ENCODE measurements at places on chromosomes 6 and 20.

DNA sequence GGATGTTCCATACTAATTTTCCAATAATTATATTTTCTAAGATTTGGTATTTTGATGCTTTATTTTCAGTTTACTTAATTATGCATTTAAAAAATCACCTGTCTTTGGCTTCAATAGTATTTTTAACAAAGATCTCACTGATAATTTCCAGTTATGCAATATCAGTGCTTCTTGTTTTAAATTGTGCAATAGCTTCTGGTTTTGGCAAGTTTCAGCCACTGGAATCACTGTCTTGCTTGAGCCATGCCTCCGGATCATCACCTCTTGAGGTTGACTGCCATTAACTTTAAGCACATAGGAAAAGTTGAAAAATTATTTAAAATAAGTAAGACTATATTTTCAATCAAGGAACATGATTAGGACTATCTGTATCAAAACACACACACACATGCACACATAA, 1242.1 kb downstream of the HACE1 start:
- no peak for DNase-seq

DNA sequence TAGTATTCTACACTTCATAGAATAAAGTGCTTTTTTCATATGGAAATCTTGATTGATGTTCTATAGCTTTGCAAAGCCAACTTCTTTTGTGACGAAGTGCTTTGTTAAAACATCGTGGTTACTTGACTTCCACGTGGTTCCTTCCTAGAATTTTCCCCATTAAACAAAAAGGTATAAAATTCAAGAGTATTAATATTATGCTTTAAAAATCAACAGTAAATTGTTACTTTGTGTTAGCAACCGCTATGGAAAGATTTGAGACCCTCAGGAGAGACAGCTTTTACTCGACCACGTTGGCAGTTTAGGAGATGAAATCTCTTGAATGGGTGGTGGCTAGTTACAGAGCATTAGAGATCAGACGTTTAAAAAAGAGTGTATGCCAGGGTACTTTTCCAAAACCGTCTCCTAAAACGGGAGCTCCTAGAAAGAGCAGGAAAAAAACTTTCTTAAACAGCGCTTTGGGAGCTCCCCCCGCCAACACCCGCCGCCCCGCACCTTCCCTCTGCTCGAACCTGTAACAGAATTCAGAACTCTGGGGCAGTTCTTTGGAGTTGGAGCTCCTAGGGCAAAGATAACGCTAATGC, 920 bp downstream of the GJA1 start:
- DNase-seq, result no peak

GRCh38 chr6:43147691-43148477, 23.2 kb upstream of the SRF start:
- DNase-seq, result no peak

GRCh38 chr6:22199771-22200170, 97.1 kb downstream of the PRL start:
- no peak for DNase-seq

DNA sequence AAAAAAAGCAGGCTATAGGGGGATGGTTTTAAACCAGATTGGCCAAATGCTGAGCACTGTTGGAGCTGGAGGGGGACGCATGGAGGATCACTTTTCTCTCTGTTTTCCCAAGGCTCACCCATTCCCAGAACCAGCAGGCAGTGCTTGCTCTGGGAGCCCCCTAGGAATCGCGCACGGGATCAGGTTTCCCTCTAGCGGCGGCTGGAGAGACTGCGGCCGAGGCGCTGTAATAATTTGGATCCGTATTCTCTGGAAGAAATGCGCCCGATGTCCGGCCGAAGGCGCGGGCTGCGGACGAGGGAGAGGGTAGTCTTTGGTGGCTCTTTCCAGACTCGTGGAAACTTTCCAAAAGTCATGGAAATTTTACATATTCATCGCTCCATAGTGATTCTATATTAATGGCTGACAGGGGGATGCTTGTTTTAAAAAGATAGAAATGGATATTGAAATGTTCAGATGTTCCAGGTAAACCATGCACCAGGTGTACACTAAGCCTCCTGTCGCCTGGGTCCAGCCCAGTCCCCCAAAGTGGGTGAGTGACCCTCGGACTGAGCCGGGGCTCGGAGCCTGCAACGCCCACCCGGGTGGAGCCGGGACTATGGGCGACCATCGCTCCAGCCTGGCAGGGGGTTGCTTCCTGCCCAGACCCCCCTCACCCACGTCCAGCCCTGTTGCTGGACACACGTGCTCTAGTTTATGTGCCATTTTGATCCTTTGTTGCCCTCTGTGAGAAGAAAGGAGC, 78.7 kb upstream of the PHACTR3 start:
- DNase-seq, result peak; percentile 68

- DNase-seq, result no peak
Measured at GRCh38 chr20:38252292-38253288, 7.9 kb downstream of the KIAA1755 start.

- DNase-seq, result no peak
Measured at GRCh38 chr6:152598901-152599537, 38.1 kb downstream of the SYNE1 start.
